ENCODE measurements at places on chromosomes 6 and 20.

DNA sequence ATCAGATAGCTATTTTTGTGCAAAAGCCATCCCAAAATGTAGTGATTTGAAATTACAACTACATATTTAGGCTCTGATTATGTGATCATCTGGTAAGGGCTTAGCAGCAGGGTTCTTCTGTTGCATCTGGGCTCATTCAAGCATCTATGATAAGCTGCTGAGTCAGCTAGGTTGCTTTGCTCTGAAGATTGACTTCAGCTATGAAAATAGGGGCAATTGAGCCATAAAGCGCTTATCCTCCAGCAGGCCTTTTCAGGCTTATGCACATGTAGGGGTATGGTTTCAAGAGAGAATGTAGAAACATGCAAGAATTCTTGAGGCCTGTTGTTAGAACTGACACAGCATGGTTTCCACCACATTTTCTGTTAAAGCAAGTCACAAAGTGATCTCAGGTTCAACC is 114.1 kb downstream of the PLCB1 start:
- no peak for DNase-seq

DNA sequence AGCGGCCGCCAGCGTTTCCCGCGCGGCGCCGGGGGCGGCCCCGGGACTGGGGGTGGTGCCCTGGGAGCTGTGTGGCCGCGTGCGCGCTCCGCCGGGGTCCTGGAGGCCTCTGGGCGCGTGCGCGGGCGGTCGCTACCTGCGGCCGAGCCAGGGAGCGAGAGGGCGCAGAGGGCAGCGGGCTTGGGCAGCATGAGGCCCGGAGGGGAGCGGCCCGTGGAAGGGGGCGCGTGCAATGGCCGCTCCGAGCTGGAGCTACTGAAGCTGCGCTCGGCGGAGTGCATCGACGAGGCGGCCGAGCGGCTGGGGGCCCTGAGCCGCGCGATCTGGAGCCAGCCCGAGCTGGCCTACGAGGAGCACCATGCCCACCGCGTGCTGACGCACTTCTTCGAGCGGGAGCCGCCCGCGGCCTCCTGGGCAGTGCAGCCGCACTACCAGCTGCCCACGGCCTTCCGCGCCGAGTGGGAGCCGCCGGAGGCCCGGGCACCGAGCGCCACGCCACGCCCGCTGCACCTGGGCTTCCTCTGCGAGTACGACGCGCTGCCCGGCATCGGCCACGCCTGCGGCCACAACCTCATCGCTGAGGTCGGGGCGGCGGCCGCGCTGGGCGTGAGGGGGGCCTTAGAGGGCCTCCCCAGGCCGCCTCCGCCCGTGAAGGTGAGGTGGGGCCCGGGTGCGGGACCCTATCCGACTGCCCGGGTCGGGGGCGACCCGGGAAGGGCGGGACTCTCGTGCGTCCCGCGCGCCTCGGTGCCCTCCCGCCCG is at the start of gene PM20D2:
PM20D2 (plus strand) TSS at position 100 of the 762 bp plus-strand sequence; CDS start at position 190, 90 bp downstream.
- DNase-seq, result peak; percentile 37

- DNase-seq, result no peak
Measured at GRCh38 chr20:55936209-55936595, 69.1 kb downstream of the CBLN4 start.

- no peak for DNase-seq
Measured at GRCh38 chr6:46412662-46413061, 78.6 kb downstream of the RCAN2 start.

DNA sequence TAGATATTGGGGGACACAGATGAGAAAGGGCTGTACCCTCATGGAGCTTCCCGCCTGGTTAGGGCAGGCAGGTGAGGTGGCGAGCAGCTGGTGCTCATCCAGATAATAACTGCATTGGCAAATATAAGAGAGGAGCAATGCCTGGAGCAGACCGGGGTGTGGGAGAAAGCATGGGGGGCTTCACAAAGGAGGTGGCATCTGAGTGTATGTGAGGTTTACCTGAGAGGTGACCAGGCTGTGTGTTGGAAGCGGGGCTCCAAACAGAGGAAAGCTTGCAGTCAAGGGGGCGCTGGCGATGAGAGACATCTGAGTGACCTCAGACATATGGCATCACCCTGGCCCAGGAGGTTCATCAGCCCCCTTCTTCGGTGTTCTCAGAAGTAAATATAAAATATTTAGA is 72.1 kb upstream of the PMEPA1 start:
- no peak for DNase-seq

Measured in mucosa of gallbladder (tissue), 1 donor.